Prostate gland (tissue), 2 donors: ENCODE measurements at places on chromosomes 6 and 20. TPM values are rescaled to one million over a fixed set of nuclear protein-coding genes. Genes with fewer than 3 reads are reported as not detected.
A peak's percentile ranks its signal among the peaks of the same experiment; 100 is the strongest.

GRCh38 chr6:97658090-97658489 lies 375.1 kb upstream of the MMS22L start:
- no peak for DNase-seq

DNA sequence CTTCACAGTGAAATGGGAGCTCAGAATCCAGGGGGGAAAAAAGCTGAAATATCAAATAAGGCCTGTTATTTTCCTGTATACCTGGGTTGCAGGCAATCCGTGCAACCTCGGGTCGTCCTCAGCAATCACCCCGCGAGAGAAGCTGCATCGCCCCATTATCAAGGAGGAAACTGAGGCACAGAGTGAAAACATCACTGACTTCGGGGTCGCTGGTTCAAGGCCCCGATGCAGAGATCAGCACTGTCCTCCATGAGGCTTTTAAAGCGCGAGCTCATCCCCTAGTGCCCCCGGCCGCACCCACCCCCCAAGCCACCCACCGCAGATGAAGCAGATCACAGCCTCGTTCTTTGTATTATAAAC lies 203.9 kb downstream of the PREX1 start:
- no peak for DNase-seq

GRCh38 chr6:126118058-126118755 lies 131.9 kb downstream of the TRMT11 start:
- DNase-seq: no peak

DNA sequence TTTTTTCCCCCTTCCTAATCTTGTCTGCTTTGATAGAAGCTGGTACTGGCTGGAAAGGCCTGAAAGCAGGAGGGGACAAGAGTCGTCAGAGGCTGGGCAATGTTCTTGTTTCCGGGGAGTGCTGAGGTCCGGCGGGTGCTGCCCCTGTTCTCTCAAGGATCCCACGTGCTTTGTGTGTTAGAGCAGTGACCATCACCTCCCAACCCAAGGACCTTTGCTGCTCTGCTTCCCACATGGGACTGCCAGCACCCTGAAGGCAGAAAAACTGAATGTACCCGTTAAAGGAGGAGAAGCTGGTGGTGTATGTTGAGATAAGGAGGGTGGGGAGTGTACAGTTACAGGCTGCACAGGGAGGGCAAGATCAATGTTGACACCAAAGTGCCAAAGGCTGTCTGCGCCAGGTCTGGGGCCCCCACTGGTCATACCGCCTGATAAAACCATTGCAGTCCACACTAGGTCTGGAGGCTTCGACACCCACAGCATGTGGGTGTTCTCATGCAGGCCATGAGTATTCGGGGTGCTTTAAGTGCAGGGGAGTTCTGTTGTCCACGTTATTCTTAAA lies 15.0 kb downstream of the C20orf173 start:
- no peak for DNase-seq

GRCh38 chr6:144153971-144154370 lies 3.7 kb downstream of the STX11 start:
- no peak for DNase-seq

SNAI1 gene
- 1.0 TPM for total RNA-seq

- DNase-seq: no peak
Measured at GRCh38 chr6:11779329-11780096, 910 bp upstream of the ADTRP start.

TFAP2A gene
- 16.0 TPM for total RNA-seq

ANKRD66 gene
- total RNA-seq: not detected

EYS gene
- 0.18 TPM for total RNA-seq

KCNG1 gene
- total RNA-seq: 6.8 TPM

- no peak for DNase-seq
Measured at GRCh38 chr20:20253744-20254330, 114.1 kb upstream of the INSM1 start.

RGS17 gene
- total RNA-seq: 1.6 TPM

GRCh38 chr6:160103825-160104100 lies 17.9 kb upstream of the SLC22A1 start:
- DNase-seq: no peak

DNA sequence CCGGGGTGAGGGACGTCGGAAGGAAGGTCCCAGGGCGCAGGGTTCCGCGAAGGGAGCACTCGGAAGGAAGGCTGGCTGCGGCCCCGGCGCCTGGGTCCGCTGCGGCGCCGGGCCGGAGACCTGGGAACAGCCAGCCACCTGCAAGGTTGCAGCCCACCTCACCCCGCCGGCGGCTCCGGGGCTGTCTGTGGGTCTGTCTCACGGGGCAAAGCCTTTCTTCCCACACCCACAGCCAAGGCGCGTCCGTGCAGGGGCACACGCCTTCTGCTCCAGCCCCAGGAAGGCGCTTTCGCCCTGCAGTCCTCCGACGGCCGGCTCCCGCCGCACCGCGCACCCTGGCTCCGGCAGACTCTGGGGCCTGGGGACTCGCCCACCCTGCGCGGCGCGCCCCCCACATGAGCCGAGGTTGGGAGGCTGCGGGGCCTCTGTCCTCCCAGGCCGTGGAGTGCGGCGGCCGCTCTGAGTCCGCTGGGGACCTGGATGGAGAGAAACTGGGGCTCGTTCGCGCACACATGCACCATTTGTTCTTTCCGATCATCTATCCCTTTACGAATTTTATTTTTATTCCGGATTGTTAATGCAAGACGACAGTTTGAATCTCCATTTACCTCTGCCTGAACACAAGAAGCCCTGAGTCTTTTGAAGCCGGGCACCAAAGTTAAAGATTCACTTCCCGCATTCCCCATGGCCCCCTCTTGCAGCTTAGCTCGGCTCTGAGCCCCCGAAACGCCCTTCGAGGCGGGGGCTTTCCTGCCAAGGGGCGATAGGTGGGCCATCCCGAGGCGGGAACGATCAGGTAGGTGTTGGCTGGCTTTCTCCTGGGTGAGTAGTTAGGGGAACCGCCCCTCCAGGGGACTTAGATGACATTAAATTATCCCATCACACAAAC lies 4.5 kb upstream of the FOXC1 start:
- no peak for DNase-seq

- no peak for DNase-seq
Measured at GRCh38 chr6:47195011-47195650, 114.6 kb downstream of the TNFRSF21 start.

DNA sequence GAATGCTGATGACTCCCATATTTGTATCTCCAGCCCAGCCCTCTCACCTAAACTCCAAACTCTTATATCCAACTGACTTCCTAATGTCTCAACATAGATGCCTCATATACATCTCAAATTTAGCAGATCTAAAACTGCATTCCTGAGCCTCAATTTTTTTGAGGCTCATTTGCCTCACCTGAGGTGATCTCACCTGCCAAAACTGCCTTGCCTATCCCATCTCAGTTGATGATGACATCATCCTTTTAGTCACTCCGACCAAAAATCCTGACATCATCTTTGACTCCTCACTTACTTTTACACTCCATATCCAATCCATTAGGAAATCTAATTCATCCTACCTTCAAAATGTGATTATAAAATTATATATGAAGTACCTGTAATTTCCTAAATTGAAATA lies 25.6 kb upstream of the SLPI start:
- no peak for DNase-seq

DNA sequence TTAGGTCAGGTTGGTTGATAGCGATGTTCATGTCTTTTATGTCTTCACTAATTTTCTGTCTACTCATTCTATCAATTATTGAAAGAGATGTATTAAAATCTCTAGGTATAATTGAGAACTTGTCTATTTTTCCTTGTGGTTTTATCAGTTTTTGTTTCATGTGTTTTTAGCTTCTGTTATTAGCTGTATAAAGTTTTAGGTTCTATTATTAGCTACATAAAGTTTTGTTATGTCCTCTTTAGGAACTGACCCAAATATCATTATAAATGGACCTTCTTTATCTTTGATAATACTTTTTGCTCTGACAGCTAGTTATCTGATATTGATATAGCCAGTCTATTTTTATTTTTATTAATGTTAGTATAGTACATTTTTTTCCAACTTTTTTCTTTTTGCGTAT lies 92.4 kb upstream of the TMEM170B start:
- no peak for DNase-seq

DNA sequence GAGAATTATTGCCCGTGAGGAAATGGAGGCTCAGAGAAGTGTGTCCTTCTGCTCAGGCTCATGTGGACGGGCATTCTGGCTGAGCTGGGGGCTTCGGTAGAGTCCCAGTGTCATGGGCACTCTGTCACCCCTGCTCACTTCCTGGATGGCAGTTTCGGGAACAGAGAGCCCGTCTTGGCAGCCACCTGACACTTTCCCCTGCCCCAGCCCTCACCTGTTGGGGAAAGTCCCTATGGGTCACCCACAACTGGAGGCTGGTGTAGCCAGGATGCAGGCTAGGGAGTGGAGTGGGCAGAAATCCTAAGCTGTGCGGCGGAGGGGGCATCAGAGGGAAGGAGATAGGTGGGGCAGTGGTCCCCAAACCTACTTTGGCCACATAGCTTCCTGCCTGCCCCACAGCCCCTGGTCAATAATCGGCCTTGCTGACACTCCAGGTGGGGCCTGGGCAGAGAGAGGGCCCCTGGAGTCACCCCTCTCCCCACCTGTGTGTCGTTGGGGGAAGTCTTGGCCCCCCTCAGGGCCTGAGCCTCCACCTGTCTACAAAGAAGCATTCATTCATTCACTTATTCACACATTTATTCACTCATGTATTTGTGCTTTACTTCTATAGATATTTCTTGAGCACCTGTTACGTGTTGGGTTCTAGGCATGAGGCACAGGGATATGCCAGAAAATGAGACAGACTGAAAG lies 40.5 kb downstream of the SNAI1 start:
- no peak for DNase-seq

DNA sequence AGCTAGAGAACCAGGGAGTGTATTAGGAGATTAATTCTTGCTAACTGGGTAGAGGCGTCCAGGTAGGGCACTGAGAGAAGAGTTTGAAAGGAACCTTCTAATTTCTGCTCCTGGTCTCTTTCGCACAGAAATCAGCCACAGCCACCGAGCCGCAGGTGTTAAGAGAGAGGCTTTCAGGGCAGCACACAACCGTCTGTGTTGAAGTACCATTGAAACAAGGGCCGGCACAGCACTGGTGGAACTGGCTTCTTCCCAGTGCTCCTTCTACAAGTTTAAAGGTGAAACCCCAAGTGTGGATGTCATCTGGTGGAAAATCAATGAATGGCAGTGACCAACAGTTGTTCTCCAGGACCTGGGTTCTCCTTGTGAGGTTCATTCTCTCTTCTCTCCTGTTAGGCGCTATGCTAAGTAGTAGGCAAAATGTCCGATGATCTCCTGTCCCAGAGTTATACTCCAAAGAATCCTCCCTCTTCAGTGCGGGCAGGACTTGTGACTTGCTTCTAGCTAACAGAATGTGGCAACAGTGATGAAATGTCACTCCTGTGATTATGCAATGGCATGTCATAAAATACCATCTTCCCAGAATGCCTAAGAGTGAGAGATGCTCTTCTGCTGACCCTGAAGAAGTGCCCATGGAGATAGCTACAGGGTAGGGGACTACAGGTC lies 15.0 kb upstream of the RIN2 start:
- no peak for DNase-seq

PTCRA gene
- total RNA-seq: not detected

GRCh38 chr6:158560836-158561320 lies 987 bp downstream of the TMEM181 start:
- peak; percentile 14 for DNase-seq
